ENCODE measurements at places on chromosomes 3 and 15.

GRCh38 chr3:37228749-37229148, 54.4 kb upstream of the LRRFIP2 start:
- DNase-seq: no peak

GRCh38 chr3:40387001-40387894, at the start of gene ENTPD3:
TSS of gene ENTPD3 (plus strand) at chr3:40387184. CDS start at chr3:40388058, 874 bp downstream.
- peak; percentile 45 for DNase-seq

DNA sequence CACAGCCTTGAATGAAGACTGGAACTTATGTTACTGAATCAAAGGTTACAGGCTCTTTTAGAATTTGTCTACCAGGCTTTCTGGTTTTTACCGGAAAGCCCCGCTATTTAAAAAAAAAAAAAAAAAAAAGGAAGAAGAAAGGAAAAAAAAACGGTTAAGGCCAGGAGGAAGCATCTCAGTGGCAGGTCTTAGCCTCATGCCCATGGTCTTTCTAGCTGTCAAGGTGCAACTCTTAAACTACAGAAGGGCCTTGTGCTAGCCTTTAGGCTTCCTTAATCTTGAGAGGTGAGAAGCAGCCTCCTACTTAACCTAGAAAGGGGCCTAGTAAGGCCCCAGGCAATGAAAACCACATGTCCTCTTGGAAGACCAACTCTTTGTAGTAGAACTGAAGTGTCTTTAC, 77.5 kb downstream of the TBC1D5 start:
- DNase-seq: no peak

GRCh38 chr3:17119201-17120072, 234.7 kb downstream of the PLCL2 start:
- no peak for DNase-seq

- no peak for DNase-seq
Observed at GRCh38 chr3:71110385-71111222, 472.9 kb downstream of the FOXP1 start.

GRCh38 chr15:101795455-101795854, 7.9 kb upstream of the OR4F6 start:
- DNase-seq: no peak

GRCh38 chr3:56987238-56987895, 73.1 kb upstream of the SPATA12 start:
- peak; percentile 38 for DNase-seq

GRCh38 chr15:54502416-54503075, 524.3 kb downstream of the UNC13C start:
- DNase-seq: no peak

- no peak for DNase-seq
Observed at GRCh38 chr3:42220436-42221121, 45.4 kb downstream of the CCK start.

- DNase-seq: no peak
Observed at GRCh38 chr3:169094204-169094603, 569.3 kb downstream of the MECOM start.

GRCh38 chr3:125281381-125281780, 68.8 kb upstream of the SLC12A8 start:
- DNase-seq: no peak

DNA sequence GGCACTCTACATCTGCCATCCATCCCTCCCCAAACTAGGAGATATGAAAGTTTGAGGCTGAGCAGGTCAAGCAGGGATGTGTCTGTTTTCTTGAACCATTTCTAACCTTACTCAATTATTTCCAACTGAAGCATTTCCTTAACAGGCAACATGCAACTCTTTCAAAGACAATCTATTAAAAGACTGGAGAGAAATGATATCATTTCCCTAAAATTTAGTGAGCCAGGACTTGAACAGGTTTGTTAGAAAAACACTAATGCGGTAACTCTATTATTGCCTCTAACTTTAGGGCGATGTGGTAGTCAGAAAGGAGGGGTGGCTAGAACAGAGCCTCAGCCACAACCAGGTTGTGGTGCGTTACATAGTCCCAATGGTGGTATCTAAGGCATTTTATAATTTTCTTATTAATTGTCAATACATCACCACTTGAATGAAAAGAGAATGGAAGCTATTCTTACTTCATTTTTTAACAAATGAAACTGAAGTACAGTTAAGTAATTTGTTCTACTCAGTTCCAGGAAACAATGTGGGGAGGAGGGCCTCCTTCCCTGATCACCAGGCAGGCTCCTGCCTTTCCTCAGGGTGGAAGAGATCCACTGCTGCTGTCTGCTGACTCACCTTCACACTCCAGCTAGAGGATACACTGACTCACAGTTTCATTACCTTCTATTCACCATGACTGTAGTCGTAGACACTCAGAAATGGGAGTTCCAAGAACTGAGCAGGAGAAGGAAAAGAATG, 22.8 kb downstream of the MYO1E start:
- no peak for DNase-seq

DNA sequence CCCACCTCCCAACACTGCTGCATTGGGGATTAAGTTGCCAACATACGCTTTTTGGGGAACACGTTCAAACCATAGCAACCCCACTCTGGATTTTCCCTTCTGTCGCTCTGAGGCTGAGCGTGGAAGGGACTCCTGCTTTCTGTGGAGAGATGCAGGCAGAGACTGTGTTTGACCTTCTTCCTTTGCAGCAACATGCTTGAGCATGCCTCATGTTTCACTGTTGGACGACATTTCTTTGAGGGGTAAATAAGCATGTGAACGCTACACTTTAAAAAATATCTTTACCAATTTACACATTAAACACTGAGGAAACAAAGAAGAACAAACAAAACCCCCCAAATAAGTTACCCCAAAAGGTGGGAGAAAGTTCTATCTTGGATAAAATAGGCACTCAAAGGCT, 14.2 kb upstream of the MAPK6 start:
- DNase-seq: no peak

GRCh38 chr15:91926908-91927270, 73.4 kb downstream of the SLCO3A1 start:
- no peak for DNase-seq

DNA sequence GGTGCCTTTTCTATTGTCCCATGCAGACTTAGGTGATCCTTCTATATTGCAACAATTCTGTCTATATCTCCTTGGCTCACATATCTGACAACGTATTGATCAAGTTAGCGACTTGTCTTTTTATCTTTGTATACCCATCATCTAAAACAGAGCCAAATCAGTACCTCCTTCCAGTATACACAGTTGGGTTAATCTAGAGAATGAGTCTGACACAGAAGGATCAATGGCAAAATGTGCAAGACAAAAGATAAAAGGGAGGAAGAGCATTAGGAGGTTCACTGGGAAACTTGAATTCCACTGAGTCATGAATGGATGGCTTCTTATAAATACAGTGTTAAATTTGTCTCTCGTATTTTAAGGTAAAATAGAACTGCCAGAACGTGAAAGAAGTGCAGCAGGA, 6.0 kb downstream of the AADAC start:
- DNase-seq: no peak

GRCh38 chr3:146914409-146914808, 309.3 kb upstream of the PLSCR5 start:
- no peak for DNase-seq

DNA sequence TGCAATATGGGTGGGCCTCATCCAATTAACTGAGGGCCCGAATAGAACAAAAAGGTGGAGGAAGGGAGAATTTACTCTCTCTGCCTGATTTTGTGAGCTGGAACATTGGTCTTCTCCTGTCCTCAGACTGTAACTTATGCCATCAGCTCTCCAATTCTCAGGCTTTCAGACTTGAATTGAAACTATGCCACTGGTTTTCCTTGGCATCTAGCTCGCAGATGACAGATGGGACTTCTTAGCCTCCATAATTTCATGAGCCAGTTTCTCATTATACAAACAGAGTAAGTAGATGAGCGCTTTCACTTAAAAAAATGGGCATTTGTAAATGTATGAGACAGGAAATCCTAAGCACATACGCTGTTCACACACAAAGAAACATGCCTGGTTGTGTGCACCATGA, 8.7 kb upstream of the PTX3 start:
- DNase-seq: no peak

DNA sequence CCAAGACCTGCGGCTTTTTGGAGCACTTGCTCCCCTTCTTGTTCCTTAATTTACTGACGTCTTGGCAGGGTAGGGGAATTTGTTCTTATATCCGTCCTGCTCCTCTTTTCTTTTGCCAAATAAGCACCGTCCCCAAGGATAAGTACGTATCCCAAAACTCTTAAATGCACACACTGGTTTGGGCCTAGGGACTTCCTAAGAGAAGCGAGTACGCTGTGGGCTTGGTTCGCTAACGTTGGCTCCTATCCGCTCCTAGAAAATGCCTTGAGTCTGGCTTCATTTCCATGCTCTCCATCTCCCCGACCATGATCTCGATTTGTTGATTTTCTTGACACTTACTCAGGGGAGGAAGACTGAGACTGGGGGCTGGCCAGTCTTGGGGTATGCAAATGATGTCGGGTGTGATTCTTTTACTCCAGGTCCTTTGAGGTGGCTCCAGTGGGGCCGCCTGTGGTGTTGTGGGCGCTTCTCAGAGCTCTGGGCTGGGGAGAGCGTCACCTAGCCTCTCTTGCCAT, 1.3 kb downstream of the MYRIP start:
- no peak for DNase-seq

DNA sequence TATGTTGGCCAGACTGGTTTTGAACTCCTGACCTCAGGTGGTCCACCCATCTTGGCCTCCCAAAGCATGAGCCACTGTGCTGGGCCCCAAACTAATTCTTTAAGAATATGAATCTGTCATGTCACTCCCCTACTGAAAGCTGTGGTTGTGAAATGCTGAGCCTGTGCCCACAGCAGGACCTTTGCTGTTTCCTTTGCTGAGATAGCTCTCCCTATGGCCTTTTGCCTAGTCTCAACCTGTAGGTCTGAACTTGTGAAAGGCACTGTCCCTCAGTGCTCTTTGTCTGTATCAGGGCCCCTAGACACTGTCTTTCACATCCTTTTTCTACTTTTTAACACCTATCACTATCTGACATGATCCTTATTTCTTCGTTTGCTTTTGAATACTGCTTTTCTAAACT, 62.7 kb upstream of the CCR4 start:
- DNase-seq: no peak

DNA sequence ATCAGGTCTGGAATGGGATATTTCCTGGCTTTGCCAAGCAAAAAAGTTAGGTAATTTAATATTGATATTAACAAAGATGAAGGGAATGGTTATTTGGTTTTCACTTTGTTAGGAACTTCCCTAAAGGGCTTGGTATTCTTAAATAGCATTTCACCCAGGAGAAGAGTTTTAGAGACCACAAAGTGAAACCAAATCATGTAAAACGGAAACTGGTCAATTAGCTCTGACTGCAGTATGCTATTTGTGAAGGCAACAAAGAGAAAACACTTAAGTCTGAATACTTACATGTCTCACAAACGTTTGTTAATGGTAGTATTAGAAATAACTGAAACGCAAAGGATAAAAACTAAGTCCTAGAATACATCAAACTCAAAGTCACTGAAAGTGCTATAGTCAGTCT, 32.4 kb upstream of the SETMAR start:
- DNase-seq: no peak

- DNase-seq: no peak
Observed at GRCh38 chr15:82585072-82585471, 44.8 kb upstream of the RPS17 start.

Measured in endothelial cell (in vitro differentiated cells).